Bronchial smooth muscle cell (primary cell): ENCODE measurements at places on chromosomes 3 and 15. TPM values are rescaled to one million over a fixed set of nuclear protein-coding genes. Genes with fewer than 3 reads are reported as not detected.

The AADACL2 gene
- total RNA-seq = not detected in 2 replicates

The SLC24A5 gene
- total RNA-seq = not detected in 2 replicates

The TRH gene
- not detected in 2 replicates for total RNA-seq

The CPLX3 gene
- under 0.01 TPM in 1 of 2 replicates, not detected in the other for total RNA-seq

The ST6GAL1 gene
- 0.86 and 0.95 TPM in 2 replicates for total RNA-seq

The CD200R1 gene
- total RNA-seq = 0.09 and 0.16 TPM in 2 replicates

The GABRB3 gene
- 0.16 and 0.26 TPM in 2 replicates for total RNA-seq

The BSN gene
- under 0.01 TPM in 2 replicates for total RNA-seq

The NISCH gene
- 81.8 and 82.5 TPM in 2 replicates for total RNA-seq

The DPPA4 gene
- not detected in 2 replicates for total RNA-seq

The KCNH8 gene
- total RNA-seq = under 0.01 TPM in 1 of 2 replicates, not detected in the other

The COL6A5 gene
- total RNA-seq = not detected in 2 replicates

The LPP gene
- 20.6 and 33.4 TPM in 2 replicates for total RNA-seq

The SNAPC5 gene
- 25.1 and 37.2 TPM in 2 replicates for total RNA-seq

The GOLGA6L7 gene
- not detected in 2 replicates for total RNA-seq

The TWF2 gene
- 78.8 and 87.5 TPM in 2 replicates for total RNA-seq

The PCOLCE2 gene
- 122 and 144 TPM in 2 replicates for total RNA-seq

The GOLGA8R gene
- total RNA-seq = 2.7 TPM in 2 replicates

The MCF2L2 gene
- 0.09 and 0.32 TPM in 2 replicates for total RNA-seq

The SCG5 gene
- total RNA-seq = 12.5 and 24.3 TPM in 2 replicates

The RBM6 gene
- 32.7 and 43.5 TPM in 2 replicates for total RNA-seq

The DNASE1L3 gene
- not detected in 2 replicates for total RNA-seq

The ACY1 gene
- total RNA-seq = 27.2 and 34.7 TPM in 2 replicates

The MASP1 gene
- total RNA-seq = 10.1 and 15.3 TPM in 2 replicates

The P2RY12 gene
- total RNA-seq = 0.09 and 0.16 TPM in 2 replicates
